Karpas-422 (cell line): ENCODE measurements at places on chromosomes 2 and 18.

DNA sequence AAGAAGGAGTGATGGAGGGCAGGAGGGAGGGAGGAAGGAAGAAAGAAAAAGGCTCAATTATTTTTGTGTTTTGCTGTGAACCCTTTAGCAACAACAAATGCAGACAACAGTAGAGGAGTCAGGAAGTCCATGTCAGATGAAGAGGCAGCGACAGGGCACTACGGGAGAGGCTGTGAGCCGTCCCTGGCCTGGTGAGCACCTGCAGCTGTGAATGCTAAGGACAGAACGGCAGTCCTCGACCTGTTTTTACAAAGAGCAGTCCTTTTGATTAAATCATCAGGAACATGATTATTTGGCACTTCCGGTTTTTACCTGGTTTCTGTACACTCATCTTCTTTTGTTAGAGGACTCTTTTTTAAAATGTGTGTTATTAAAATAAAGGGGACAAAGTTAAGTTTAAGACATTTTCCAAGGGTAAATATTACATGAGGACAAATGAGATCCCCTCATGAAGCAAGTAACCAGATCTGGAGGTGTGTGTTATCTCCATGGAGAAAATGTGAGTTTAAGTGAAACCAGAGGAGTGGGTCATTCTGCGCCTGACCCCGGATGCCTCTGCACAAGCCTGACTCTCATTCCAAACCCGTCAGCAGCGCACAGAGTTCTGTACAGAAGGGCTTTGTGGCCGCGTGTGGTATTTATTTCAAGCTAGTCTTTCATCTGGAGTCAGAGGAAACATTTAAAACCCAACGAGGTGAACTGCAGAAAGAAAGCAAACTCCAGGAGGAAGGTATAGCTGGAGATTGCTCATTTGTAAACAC lies 492.5 kb downstream of the SOX11 start:
- no peak for DNase-seq

- DNase-seq: no peak
Observed at GRCh38 chr2:148555622-148556294, 88.8 kb upstream of the EPC2 start.

DNA sequence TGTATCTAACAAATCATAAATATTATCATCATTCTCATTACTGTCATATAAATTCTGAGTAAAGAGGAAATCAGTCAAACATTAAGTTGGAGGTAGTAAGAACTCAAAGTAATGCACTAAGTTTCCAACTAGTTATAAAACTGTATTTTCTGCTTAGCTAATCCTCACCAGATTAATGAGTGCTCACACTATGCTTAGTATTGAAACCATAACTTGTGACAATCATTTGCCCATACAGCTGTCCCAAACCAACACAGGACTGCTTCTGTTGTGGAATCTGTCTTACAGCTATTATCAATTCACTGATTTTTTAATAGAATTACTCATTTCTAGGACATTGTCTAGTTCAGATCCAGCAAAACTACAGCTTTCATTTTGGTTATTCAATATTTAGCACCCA lies 41.5 kb upstream of the TANK start:
- DNase-seq: no peak

DNA sequence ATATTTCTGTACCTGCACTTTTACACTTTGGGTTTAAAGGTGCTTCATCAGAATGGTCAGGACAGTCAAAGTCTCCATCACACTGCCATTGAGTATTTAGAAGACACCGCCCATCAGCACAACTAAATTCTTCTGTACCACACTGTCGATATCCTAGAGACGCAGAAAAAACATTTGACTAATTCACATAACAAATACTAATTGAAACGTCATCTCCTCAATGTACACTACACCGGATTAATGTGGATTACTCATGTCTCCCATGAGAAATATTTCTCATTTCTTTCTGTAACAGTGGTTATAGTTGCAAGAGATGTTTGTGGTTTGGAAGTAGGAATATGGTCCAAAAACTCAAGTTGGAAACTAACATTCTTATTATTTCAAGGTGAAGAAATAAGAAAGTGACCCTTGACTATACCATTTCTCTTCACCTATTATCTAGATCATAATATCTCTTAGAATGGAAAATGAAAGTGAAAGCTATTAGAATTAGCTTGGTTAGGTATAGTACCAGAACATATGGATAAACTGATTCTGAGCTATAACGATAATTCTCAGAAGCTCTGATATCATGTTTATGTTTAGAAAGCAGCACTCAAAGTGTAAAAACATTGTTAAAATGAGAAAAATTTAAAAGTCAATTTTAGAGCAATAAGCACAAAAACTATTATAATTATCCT lies 1627.7 kb downstream of the LRP1B start:
- DNase-seq: no peak

- no peak for DNase-seq
Observed at GRCh38 chr2:191189112-191189635, 38.4 kb upstream of the STAT4 start.

DNA sequence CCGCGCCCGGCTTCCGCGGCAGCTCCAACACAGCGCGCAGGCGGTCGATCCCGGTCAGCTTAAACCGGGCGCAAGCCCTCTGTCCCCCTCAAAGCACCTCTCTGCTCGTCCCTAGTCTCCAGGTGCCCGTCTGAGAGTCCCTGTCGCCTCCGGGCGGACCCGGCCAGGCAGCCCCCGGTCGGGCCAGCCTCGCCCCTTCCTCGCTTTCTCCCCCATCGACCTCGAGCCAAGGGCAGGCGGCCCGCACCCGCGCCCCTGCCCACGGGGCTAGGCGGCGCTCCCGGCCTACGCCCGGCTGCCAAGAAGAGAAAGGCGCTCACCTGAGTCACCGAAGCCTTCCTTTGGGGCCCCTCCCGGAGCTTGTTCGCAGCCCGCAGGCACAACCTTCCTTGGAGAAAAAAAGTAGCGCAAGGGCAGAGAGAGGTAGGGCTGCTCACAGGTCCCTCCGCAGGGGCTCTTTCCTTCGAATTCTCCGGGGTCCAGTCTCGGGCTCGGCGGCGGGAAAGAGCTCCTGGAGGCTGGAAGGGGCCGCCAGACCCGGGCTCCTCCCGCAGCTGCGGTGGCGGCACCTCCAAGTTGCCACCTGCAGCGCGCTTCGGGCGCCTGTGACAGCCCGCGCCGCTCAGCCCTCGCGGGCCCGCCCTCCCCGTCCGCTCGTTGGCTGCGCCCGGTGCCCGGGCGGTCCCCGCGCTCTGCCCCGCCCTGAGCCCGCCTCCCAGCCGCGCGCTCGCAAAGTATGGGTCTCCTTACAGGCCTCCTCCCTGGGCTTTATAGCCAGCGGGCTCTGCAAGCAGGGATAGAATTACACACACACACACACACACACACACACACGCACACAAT lies 86.5 kb upstream of the EPB41L3 start:
- no peak for DNase-seq
